Stimulated activated CD8-positive, alpha-beta memory T cell treated with anti-CD3 and anti-CD28 coated beads, Interleukin-4, amount 100 ng/mL, for 4 hours (primary cell): ENCODE measurements at places on chromosomes 7 and 10.

- no peak for DNase-seq
Measured at GRCh38 chr10:69335063-69335587, 56.8 kb downstream of the HK1 start.

DNA sequence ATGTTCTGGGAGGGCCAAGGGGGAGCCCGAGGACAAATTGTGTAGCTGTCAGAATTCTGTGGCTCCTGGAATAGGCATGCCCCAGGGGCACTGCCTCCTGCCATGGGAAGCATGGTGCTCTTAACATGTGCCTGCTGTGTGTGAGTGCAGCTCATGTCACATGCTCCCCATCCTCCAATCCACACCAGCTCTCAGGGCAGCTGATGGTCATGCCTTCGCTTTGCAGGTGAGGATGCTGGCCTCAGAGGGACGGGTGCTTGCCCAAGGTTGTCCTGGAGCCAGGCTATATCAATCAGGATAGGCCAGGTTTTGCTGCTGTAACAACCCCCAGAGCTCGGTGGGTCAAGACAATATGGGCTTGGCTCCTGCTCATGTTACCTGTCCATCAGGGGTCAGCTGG is 303.4 kb downstream of the RPS24 start:
- DNase-seq, result no peak

DNA sequence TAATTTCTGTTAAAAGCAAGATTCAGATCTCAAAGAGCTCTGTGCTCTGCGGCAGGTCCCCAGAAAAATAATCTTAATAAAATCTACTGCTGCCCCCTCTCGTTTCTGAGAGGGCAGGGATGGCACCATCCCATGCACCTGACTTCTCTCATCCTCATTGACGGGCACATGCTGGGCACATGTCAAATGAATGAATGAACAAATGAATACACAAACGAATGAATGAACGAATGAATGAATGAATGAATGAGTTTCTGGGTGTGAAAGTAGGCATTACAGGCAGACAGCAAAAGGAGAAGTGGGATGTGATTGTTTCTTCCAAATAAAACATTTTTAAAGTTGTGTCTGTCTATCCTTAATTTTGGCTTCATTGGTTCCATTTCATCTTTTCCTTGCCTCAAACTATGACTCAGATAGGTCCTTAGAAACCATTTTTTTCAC is 398.1 kb upstream of the PRKCQ start:
- DNase-seq, result no peak

DNA sequence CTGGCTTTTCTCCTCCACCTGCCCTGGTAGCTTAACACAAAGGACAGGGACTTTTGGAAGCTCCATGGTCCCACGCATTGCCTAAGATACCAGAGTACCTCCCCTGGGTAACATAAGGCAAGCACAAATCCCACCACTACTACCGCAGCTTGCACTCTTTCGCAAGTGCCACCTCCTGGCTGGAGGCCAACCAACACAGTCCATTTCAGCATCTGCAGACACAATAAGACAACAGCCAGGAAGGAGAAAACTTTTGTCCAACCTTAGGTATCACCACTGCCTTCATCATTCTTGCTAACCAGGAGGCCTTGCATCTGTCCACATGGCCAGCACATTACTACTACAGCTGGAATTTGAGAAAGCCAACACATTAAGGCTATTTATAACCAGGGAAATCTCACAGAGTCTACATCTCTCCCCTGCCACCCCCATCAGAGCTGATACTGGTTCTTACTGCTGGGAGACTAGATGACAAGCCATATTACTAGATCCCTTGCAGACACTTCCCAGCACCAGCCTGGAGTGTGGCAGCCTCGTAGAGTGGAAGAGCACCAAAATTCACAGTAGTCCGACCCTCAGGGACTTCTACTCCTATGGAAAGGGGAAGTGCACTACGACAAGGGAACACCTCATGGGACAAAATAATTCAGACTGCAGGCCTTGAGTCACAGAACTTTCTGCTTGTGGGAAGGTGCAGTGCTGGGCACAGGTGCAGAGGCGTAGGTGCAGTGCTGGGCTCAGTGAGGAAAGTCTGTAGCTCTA is 39.8 kb upstream of the CDK13 start:
- DNase-seq, result no peak

- no peak for DNase-seq
Measured at GRCh38 chr10:1572519-1573333, 164.6 kb downstream of the ADARB2 start.

DNA sequence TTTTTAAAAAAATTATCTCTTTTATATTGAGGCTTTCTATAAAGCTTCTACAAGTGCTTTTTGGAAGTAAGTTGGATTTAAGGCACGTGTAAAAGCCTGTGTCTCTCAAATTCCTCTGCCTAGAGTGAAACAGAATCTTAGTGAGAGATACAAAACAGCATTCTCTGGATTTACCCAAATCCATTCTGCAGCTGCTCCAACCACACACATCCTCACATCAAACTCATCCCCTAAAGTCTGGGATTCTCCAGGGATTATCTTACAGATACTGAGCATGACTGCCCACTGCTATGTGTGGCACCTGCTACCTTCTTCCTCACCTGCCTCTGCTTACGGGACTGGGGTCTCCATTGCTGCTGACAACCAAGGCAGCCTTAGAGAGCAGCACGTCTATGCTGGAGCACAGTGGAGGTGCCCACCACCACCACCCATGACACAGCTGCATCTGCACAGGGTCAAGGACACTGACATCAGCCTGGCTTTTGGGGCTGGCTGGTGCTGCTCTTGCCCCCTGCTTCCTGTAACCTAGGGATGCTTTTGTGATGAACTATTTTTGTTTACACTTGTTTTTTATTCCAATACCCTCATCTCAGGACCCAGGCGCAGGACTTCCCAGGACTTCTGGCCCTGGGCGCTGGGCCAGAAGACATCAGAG is 139.2 kb upstream of the NAMPT start:
- no peak for DNase-seq

- no peak for DNase-seq
Measured at GRCh38 chr10:73506491-73506890, 10.7 kb upstream of the PPP3CB start.

GRCh38 chr7:22397981-22398380 is 41.0 kb upstream of the RAPGEF5 start:
- no peak for DNase-seq

GRCh38 chr10:100024748-100025147 is 15.0 kb upstream of the DNMBP start:
- DNase-seq, result no peak

DNA sequence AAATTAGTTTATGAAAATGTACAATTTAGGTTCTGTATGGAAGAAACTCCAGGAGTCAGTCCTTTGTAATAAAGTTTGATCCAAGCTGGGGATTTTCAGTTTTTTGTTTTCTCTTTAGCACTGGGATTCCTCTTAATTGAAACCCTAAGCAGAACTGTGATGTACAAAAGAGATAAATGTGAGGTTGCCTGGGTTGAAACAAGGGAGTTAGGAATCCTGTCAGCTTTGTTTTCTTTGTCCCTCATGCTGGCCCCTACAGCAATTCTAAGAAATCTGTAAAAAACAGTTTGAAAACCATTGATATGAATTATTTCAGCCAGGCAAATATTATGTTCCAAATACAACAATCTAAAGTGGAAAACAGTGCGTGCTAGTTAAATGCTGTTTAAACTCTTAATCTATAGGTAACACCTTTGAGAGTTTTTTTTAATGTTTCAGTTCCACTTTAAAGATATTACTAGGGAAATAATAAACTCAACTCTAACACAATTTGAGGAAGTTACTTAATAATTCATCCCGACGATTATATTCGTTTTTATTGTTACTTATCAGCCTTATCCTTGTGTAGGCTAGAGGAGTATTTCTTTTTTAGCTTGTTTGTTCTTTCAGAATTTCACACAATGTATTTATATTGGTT is 65.3 kb downstream of the SGCE start:
- no peak for DNase-seq

- DNase-seq, result no peak
Measured at GRCh38 chr10:131795761-131796160, 105.0 kb upstream of the PPP2R2D start.

- no peak for DNase-seq
Measured at GRCh38 chr10:2885288-2886278, 181.8 kb upstream of the PFKP start.

DNA sequence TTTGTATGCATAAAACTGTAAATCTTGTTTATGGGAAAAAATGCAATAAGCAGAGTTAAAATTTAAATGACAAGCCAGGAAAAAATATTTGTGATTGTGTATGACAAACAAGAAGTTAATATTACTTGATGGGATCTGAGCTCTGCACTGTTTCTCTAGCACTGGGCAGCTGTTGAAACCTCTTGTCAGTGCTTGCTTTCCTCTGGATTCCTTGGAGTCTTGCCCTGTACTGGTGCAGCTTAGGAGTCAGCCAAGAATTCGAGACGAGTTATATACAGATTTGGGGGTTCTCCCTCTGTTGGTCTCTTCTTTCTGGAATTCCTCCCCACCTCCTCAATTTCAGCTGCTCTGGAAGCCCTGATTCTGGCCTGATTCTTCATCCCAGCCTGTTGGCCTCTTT is 24.3 kb upstream of the OPN4 start:
- DNase-seq, result no peak

DNA sequence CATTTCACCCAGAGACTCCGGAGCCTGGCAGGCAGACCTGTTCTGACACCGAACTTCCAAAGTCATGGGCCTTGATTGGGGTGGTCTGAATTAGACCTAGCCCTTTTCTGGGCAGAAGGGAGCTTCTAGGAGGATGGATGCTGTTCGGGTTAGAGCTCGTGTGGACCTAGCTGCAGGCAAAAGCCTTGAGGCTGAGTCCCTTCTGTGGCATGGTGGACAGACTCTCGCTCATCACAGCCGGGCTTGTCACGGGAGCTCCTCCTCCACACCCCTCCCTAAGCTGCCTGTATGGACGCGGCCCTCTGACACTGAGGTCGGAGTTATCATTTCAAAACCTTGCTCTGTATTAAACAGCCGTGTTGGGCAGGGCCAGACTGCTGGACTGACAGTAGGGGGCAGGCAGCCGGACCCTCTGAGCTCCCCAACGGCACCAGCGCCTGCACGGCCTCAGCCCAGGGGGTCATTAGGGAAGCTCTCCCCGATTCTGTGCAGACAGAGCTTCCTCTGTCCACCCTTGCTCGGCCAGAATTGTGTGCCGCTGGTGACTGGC is 2.2 kb downstream of the IRF5 start:
- DNase-seq, result no peak
